Caco-2 (cell line): ENCODE measurements at places on chromosomes 12 and 14.
A peak's percentile ranks its signal among the peaks of the same experiment; 100 is the strongest.

- DNase-seq = no peak
Measured at GRCh38 chr14:89728964-89729363, 225.6 kb downstream of the EFCAB11 start.

DNA sequence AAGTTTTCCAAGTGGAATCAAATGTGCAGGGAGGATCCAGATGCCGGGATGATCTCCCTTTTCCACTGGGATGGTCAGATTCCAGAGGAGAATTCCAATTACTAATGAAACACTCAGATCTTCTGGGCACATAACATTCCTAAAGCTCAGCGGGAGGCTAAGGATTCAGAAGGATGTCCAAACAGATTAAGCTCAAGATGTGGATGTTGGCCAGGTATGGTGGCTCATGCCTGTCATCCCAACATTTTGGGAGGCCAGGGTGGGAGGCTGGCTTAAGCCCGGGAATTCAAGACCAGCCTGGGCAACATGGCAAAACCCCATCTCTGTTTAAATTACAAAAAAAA lies 62.0 kb upstream of the PNMA1 start:
- no peak for DNase-seq

DNA sequence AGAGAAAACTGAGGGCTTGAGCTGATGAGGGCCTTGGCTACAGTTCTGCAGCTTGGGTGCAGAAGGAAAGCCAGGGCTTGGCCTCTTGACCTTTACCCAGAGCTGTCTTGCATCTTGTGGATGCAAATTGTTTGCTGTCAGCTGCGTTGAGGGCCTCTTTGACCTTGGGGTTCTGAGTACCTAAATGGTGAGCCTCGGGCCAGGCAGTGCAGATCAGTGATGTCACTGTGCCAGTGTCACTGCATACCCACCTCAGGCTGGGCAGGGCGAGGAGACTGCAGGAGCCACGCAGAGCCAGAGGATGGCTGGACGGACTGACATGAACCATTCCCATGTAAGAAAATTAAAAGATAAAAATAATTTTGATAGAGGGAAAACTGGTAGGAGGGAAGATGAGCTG lies 18.6 kb downstream of the ESRRB start:
- DNase-seq = no peak

- DNase-seq = no peak
Measured at GRCh38 chr12:105233041-105233905, 2.7 kb downstream of the APPL2 start.

DNA sequence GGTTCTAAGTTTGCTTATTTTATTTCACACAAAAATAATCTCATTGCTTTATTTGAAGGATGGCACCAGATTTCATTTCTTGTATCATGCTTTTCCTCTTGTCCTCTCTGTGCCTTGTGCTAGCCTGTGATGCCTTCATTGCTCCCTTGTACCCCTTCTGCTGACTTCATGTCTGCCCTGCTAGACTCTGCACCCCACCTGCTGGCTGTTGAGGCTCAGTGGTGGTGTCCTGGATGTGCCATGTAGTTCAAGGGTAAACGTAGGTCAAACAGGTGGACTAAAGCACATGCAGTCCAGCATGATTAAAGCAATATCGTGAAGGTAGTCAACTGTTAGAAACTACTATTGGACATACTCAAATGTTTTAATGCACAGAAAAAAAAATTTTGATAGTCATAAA lies 21.6 kb downstream of the MRPS35 start:
- peak; percentile 65 for DNase-seq

- DNase-seq = no peak
Measured at GRCh38 chr12:118166946-118167345, 31.0 kb downstream of the PEBP1 start.
